Foreskin fibroblast (primary cell): ENCODE measurements at places on chromosomes 7 and 10.
A peak's percentile ranks its signal among the peaks of the same experiment; 100 is the strongest.

- DNase-seq: no peak
Observed at GRCh38 chr10:93907059-93907458, 13.3 kb downstream of the SLC35G1 start.

GRCh38 chr10:17665747-17666146 is 21.8 kb downstream of the STAM start:
- DNase-seq: peak; percentile 82

DNA sequence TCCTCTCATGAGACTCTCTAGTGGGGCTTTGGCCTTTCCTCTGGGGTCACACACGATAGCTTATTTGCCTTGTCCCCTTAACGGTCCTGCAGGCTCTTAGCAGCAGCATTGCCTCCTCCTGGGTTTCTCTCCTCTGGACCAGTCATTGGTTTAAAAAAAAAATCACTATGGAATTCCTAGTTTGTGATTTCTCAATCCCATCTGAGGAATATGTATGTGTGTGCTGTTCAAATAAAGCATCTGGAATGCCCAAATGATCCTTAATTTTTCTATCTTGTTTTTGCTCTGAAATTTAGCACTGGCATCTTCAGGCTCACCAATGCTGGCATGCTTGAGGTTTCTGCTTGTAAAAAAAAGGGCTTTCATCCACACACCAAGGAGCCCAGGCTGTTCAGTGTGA is 30.5 kb downstream of the ACTA2 start:
- peak; percentile 57 for DNase-seq

GRCh38 chr7:31091924-31092434 is 39.9 kb downstream of the ADCYAP1R1 start:
- no peak for DNase-seq

- DNase-seq: no peak
Observed at GRCh38 chr10:15814565-15814964, 45.7 kb downstream of the MINDY3 start.

DNA sequence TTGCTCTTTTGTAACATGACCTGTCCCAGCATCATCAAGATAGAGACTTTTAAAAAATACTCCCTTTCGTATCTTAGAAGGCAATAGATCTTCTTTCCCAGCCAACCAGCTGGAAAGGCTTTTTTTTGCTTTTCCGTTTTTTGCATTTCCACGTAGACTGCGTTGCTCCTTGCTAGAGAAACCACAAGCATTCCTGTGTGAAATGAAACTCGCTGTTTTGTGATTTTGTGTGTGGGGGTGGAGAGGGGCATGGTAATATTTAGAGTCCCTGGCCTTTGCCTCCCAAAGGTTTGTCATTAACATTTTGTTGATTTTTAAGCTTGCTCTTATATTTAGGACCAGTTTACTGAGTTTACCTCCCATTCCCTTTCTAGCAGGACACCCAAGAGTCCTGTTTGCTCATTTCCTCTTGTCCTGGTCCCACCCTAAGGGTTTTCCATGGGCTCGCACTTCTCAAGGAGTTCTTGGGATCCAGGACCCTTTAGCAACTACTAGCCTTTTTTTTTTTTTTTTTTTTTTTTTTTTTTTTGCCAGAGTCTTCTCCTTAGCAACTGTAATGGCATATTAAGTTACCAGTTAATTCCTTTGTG is 243.6 kb downstream of the BICC1 start:
- DNase-seq: peak; percentile 29

GRCh38 chr10:109727436-109727835 is 195.9 kb downstream of the XPNPEP1 start:
- DNase-seq: no peak

DNA sequence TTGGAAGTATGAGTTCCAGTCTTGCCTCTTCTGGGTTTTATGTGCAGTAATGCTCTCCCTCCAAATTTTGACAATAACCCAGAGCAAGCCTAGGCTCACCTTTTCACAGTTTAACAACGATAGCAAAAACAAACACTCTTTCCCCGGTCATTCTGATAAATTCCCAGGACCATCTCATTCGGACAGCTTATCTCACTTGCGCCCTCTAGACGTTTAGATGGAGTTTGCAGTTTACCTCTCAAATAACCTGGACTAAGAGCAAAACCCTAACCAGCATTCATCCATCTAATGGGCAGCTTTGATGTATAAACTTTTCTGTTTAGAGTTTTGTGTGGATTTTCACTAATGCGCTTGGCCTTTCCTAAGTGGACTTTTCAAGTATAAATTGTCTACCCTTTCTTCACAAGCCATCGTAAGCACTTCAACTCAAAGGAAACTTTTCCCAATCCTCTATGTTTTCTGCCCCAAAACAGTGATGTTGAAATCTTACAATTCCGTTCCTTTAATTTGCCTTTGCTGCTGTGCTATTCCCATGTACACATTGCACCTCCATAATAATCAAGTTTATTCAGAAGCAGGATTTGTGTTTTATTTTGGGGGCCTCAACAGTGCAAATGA is 114.9 kb downstream of the HDAC9 start:
- DNase-seq: no peak

DNA sequence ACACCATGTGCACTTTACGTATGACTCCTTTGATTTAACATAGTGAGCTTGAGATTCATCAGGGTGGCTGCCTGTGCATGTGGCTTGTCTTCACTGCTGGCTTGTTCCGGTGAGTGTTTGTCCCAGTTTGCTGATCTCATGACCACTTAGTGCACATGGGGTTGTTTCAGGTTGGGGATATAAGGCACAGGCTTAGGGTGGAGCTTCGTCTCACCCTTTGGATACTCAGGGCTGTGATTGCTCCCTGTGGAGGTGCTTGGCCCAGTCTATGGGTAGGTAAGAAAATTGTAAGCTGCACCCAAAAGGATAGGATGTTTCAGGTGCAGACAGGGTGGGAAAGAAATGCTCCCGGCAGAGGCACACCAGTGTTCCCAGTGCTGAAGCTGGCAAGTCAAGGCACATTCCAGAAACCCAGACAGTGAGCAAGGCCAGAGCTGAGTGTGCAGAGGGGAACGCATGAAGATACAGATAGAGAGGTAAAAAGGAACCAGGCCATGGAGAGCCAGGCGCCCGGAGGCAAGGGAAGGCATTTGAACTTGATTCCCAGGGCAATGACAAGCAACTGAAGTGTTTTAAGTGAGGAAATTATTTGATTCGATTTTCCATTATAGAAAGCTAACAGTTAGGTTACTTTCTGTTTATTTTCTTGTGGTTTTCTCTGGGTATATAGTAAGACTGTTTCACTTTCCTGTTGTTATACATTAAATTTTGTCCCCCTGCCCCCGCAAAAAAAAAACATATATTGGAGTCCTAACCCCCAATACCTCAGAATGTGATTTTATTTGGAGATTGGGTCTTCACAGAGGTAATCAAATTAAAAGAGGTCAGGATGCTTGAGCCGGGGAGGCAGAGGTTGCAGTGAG is 289.8 kb upstream of the KLF6 start:
- no peak for DNase-seq

- DNase-seq: no peak
Observed at GRCh38 chr10:132626019-132626760, 88.6 kb downstream of the INPP5A start.

DNA sequence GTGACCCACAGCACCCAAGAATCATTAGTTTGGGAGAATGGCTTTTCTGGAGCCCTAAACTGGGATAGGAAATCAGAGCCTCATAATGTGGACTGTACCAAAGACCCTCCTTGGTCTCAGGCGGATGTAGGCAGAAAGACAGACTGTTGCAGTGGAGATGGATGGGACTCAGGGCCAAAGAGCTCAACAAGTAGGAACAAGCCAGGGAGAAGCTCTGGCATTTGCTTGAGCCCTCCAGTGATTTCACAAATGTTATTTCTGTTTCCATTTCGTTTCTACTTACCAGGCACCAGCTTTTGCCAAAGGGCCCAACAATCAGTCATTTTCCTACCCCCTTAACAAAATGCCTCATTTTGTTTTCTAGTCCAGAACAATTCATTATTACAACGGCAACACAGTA is 762.7 kb downstream of the KCNMA1 start:
- no peak for DNase-seq

GRCh38 chr7:84693483-84693882 is 493.4 kb downstream of the SEMA3D start:
- DNase-seq: no peak

DNA sequence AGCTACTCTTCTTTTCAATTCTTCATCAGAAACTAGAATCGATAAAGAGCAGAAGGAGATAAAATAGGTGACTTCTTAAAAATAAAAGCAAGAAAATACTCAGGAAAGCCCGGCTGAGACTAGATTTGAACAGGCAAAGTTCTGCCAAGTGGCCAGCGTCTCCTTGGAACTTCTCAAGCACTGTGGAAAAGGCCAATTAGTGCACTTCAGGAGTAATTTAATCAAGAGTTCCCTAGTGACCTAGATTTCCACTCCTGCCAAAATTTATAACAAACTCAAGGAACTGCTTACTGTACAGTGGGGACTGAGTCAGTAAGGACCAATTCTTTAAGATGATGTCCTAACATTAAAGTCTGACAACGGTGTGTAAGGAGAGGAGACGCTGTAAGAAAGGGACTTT is 57.3 kb downstream of the CHCHD3 start:
- DNase-seq: no peak

DNA sequence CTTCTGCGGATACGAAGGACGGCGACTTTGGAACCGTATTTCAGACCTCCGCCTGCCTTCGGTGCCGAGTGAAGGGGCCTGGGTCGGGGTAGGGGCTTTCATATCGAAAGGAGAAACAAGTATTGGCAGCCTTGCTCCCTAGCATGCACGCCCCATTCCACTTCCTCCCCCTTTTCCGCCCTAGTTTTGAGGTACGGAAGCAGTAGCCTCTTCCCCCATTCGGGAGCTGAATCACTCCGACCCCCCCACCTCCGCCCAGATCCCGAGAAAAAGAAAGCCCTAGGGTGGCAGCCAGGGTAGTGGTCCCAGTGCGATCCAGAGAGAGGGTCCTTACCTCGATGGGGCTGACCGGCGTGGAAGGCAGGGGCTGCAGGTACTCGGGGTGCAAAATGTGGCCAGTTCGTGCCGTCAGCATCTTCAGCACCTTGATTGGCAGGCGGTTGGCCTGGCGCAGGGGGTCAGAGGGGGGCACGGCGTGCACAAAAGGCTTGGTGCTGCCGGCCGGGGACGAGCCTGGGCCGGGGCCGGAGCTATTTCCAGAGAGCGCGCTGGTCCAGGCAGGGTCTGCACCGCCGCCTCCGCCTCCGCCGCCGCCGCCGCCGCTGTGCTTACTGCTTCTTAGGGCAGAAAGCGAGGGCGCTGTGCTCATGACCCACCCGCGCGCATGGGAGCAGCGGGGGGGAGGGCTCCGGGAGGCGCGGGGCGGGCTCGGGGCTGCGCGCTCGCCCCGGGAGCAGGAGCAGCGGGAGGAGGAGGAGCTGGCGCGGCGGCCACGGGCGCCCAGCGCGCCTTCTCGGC is 594 bp downstream of the ZNF503 start:
- DNase-seq: peak; percentile 55

DNA sequence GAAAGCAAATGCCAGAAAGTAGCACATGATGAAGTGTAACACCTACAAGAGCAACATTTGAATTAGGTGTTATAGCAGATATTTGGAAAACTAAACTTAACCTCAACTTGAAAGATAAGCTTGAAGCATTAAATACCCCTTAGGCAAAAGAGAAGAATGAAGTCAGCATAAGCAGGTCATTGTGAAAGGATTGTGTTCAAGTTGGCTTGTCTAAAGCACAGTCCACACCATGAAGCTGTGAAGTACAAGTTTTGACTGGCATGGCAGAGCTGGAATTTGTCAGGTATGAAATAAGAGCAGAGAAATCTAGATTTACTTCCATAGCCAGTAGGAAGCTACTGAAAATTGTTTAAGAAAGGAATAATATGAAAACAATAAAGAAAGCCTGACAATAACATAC is 480.3 kb upstream of the POT1 start:
- DNase-seq: no peak

DNA sequence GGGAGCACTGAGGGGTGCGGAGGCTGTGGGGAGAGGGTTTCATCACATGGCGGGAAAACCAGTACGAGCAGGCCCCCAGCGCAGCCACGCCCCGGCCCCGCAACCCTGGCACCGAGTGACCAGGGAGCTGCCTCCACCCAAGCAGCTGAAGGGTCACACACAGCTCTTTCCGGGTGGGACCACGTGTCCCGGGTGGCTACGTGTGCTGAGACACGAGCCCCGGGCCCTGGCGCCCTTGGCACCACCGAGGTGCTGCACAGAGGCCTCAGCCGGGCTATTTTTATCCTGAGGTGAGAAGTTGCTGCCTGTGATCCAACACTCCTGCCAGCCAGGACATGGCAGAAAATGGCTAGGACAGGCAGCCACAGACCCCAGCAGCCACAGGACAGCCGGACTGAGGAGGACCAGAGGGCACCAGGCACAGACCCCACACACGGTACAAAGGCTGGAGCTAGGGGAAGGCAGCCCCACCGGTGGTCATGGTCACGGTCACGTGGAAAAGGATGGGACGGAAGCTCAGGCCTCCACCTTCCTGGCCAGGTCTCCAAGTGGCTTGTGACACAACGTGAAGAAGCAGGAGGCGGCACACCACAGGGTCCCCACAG is 223.7 kb downstream of the MAD1L1 start:
- DNase-seq: no peak
